ENCODE measurements at places on chromosomes 5 and 9. TPM values are rescaled to one million over a fixed set of nuclear protein-coding genes. Genes with fewer than 3 reads are reported as not detected.
A peak's percentile ranks its signal among the peaks of the same experiment; 100 is the strongest.

The FAXDC2 gene
- 13.1 TPM for total RNA-seq

- no peak overlapping the region for H3K4me3 ChIP-seq
- no peaks in the 10 kb centered on the region for H3K27me3 ChIP-seq
- H3K36me3 ChIP-seq = peaks cover 80% of the 10 kb centered on the region
- DNase-seq = no peak
- H3K27ac ChIP-seq = no peak overlapping the region
Measured at GRCh38 chr9:130698514-130698913, 4.9 kb downstream of the EXOSC2 start.

DNA sequence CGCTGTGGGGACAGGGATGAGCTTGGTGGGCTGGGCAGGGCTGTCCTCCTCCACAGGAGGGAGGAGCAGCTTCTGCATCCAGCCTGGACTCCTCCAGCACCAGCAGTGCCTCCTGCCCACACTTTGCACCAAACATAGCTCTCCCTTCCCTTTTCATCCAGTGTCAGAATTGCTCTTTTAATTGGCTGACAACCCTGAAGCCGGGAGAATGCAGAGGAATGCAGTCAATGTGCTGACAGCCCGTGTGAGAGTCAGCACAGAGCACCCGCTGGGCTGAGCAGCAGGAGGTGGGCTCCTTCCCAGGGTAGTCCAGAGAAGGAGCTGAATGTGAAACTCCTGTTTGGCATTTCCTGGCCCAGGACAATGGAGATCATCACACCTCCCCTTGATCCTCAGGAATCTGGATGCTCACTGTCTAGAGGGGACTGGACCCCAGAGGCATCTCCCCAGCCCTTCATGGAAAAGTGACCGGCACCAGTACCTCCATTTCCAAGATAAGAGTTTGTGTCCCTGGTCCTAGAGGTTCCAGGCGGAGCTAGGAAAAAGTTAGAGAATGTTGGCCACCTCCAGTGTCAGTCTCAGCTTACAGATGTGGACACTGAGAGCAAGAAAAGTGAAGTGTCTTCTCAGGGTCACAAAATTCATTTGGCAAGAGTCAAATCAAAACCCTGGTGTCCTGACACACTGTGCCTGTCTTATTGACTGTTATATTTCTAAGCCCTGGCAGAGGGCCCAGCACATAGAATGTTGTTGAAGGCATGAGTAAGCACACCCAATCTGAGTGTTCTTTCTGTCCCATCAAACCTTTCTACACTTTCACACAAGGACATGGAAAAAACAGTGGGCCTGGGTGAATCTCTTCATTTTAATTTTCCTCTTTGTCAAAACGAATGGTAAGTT, 202.1 kb downstream of the SNX18 start:
- H3K4me3 ChIP-seq = no peak overlapping the region
- H3K27ac ChIP-seq = no peak overlapping the region
- no peaks in the 10 kb centered on the region for H3K36me3 ChIP-seq
- DNase-seq = no peak
- H3K27me3 ChIP-seq = no peaks in the 10 kb centered on the region

DNA sequence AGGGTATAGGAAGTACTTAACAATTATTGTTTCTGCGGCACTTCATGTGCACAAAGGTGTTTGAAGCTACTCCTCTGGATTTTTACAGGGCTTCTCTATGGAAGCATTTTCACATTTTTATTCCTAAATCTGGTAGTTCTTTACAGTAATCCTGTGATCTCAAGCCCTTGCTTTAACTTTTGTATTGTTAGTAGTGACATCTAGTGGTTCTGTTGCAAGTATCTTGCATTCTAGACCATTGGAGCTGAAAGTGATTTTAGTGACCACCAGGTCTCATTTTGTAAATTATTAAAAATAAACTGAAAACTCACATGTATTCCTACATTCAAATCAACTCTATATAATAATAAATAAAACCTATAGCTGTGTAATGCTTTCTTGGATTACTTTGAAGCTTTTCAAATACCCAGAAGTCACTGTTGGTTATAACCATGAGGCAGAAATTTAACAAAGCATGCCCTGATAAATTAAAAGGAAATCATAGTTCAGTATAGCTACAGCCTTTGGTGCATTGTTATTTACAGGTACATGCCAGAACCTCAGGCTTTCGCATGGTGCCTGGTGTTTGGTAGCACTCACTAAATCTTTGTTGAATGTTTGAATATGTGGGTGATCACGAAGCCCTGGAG, 18.9 kb downstream of the RPS23 start:
- no peak overlapping the region for H3K4me3 ChIP-seq
- no peak for DNase-seq

DNA sequence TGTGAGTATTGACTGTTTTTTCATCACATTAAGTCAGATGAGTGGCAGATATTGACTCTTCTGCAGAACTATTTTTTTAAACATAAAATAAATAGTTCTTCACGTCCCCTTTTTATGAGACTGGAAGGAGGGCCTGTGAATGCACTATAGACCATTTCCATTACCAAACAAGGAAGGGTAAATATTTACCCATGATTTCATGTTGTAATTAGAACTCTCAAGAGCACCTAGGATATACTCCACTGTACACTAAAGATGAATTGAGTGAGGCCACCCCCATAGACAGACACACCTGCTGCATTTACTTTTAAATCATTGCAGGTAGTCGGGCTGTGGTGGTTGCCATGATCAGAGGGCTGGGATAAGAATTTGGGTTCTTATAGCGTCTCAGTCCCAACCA, 22.6 kb downstream of the SLC36A1 start:
- no peaks in the 10 kb centered on the region for H3K27me3 ChIP-seq
- no peak for DNase-seq
- peaks cover 2% of the 10 kb centered on the region for H3K4me1 ChIP-seq
- H3K27ac ChIP-seq = no peak overlapping the region

DNA sequence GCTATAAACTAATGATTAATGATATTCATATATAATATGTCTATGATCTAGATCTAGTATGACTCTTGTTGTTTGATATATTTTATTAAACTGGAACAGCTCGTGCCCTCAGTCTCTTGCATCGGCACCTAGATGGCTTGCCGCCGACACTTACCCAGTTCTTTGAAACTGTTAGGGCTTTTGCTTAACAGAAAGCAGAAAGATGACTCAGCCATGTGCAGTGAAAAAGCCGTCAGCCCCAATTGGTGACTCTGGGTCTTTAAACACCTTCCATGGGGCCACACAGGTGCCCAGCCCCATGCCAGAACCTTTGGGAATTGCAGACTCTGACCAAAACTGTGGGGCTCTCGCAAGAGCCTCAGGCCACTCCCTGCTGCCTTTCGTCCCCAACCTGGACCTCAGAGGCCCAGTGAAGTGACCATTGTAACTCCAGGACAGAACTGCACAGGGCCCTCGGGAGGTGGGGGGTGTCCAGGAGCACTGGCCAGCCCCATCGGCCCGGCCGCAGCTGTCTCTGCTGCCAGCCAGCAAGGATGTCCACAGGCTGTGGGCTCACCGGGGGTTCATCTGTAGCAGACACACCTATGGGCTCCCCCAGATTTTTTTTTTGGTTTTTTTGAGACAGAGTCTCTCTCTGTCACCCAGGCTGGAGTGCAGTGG, 7.8 kb downstream of the LCN10 start:
- peaks cover 6% of the 10 kb centered on the region for H3K4me1 ChIP-seq
- no peak overlapping the region for H3K27ac ChIP-seq
- no peak for DNase-seq
- no peaks in the 10 kb centered on the region for H3K27me3 ChIP-seq

GRCh38 chr5:95081982-95082381, 202.9 kb downstream of the MCTP1 start:
- no peak overlapping the region for H3K4me3 ChIP-seq
- H3K36me3 ChIP-seq = no peaks in the 10 kb centered on the region
- H3K27ac ChIP-seq = no peak overlapping the region
- no peaks in the 10 kb centered on the region for H3K27me3 ChIP-seq

GRCh38 chr5:83701886-83702285, 18.8 kb downstream of the HAPLN1 start:
- no peaks in the 10 kb centered on the region for H3K36me3 ChIP-seq
- DNase-seq = no peak
- H3K27me3 ChIP-seq = no peaks in the 10 kb centered on the region

The FRRS1L gene
- total RNA-seq = not detected

- H3K27me3 ChIP-seq = peaks cover 47% of the 10 kb centered on the region
- no peak for DNase-seq
- peak within 1 kb of the TSS; percentile 27 for H3K4me3 ChIP-seq
- H3K36me3 ChIP-seq = no peaks in the 10 kb centered on the region
Measured at GRCh38 chr5:32710550-32711361, at the start of gene NPR3. NPR3 (plus strand) TSS chr5:32711321; CDS start chr5:32711777, 456 bp downstream.

The IL3 gene
- not detected for total RNA-seq

The ZNF879 gene
- 0.63 TPM for total RNA-seq

GRCh38 chr5:58804291-58804690, 221.4 kb downstream of the RAB3C start:
- H3K4me3 ChIP-seq = no peak overlapping the region
- no peak for DNase-seq
- H3K36me3 ChIP-seq = no peaks in the 10 kb centered on the region
- no peaks in the 10 kb centered on the region for H3K27me3 ChIP-seq
- H3K27ac ChIP-seq = no peak overlapping the region
- H3K4me1 ChIP-seq = no peaks in the 10 kb centered on the region

GRCh38 chr5:160468363-160468975, 46.8 kb downstream of the PTTG1 start:
- H3K27me3 ChIP-seq = peaks cover 7% of the 10 kb centered on the region
- H3K27ac ChIP-seq = no peak overlapping the region
- DNase-seq = no peak

The FOXD4L6 gene
- not detected for total RNA-seq

- H3K27ac ChIP-seq = no peak overlapping the region
- no peaks in the 10 kb centered on the region for H3K36me3 ChIP-seq
- no peak for DNase-seq
- H3K4me1 ChIP-seq = no peaks in the 10 kb centered on the region
- H3K4me3 ChIP-seq = no peak overlapping the region
- peaks cover 15% of the 10 kb centered on the region for H3K27me3 ChIP-seq
Measured at GRCh38 chr9:96126321-96126881, 175.6 kb downstream of the HSD17B3 start.

DNA sequence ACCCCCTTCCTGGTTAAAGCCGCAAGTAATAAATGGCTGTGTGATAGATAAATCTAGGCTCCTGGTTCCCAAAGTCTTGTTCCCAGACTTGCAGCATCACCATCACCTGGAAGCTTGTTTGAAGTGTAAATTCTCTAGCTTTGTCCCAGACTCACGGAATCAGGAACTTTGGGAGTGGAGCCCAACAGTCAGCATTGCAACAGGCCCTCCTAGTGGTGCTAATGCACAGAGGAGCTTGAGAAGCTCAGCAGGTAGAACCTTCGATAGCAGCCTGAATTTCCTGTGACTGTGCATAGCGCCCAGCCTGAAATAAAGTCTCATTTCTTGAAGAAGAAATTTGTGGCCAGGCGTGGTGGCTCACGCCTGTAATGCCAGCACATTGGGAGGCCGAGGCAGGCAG, 30.3 kb upstream of the MELK start:
- H3K4me1 ChIP-seq = no peaks in the 10 kb centered on the region
- H3K36me3 ChIP-seq = no peaks in the 10 kb centered on the region
- no peak overlapping the region for H3K27ac ChIP-seq
- peak; percentile 4 for DNase-seq
- no peaks in the 10 kb centered on the region for H3K27me3 ChIP-seq
- no peak overlapping the region for H3K4me3 ChIP-seq

GRCh38 chr5:67799732-67800234, 415.8 kb upstream of the PIK3R1 start:
- no peak for DNase-seq
- H3K4me3 ChIP-seq = no peak overlapping the region
- no peaks in the 10 kb centered on the region for H3K36me3 ChIP-seq
- no peak overlapping the region for H3K27ac ChIP-seq
- H3K27me3 ChIP-seq = no peaks in the 10 kb centered on the region
- H3K4me1 ChIP-seq = no peaks in the 10 kb centered on the region

GRCh38 chr5:14729448-14730385, 65.2 kb downstream of the OTULIN start:
- no peak overlapping the region for H3K4me3 ChIP-seq
- no peak overlapping the region for H3K27ac ChIP-seq
- peaks cover 67% of the 10 kb centered on the region for H3K27me3 ChIP-seq
- DNase-seq = no peak
- no peaks in the 10 kb centered on the region for H3K4me1 ChIP-seq
- no peaks in the 10 kb centered on the region for H3K36me3 ChIP-seq

The DIAPH1 gene
- 328 TPM for total RNA-seq

- DNase-seq = peak; percentile 28
- no peaks in the 10 kb centered on the region for H3K4me1 ChIP-seq
- H3K36me3 ChIP-seq = no peaks in the 10 kb centered on the region
- H3K4me3 ChIP-seq = no peak overlapping the region
Measured at GRCh38 chr5:50325237-50325832, 115.8 kb downstream of the EMB start.

GRCh38 chr9:136014924-136015633, 53.9 kb upstream of the UBAC1 start:
- no peaks in the 10 kb centered on the region for H3K4me1 ChIP-seq
- no peak overlapping the region for H3K27ac ChIP-seq

The EGFLAM gene
- total RNA-seq = 0.49 TPM

The PCDHGA4 gene
- total RNA-seq = 0.40 TPM

DNA sequence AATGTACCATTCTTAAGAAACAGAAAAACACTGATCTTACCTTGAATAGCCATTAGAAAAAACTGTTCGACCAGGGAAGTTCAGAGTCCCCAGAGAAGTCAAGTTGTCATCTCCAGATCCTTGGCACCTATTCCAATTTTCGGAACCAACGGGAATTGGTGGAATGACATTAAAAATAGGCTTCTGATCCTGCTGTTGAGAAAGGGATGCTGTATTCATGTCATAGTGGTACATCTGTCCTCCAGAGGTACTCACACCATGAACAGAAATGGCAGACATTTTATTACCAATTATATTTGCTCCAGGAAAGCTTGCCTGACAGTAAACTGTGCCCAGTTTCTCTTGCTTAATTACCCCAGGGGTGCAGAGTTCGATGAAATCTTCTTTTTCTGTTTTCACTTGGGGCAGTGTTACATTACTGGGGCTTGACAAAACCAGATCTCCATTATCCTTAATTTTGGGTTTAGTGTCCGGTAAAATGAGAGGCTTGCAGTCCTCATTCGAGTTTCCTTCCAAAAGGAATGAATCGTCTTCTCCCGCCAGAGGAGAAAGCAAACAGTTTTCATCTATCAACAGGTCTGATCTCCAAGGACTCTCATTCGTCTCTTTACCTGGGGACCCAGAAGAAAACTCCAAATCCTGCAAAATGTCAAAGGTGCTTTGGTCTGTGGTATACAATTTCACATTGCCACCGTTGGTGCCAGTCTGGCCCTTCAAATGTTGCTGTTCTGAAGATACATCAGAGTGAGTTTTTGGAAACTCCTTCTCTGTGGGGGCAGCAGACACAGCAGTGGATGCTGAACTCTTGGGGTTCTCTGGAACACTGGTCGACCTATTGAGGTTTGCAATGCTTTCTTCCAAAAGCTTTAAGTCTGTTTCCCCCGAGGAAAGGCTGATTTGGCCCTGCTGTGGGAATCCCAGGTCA, 3.6 kb downstream of the NR3C1 start:
- no peak for DNase-seq
- no peak overlapping the region for H3K27ac ChIP-seq

The LVRN gene
- total RNA-seq = 2.9 TPM

GRCh38 chr9:96343515-96344360, 39.8 kb downstream of the SLC35D2 start:
- no peak overlapping the region for H3K27ac ChIP-seq
- no peaks in the 10 kb centered on the region for H3K36me3 ChIP-seq
- no peak for DNase-seq
- no peak overlapping the region for H3K4me3 ChIP-seq
- 0 out of 2 replicates have a peak, but pooled peaks cover 5% of the 10 kb centered on the region for H3K27me3 ChIP-seq

The LHX3 gene
- total RNA-seq = 0.09 TPM

The ALDH1A1 gene
- 24.4 TPM for total RNA-seq

The CCDC180 gene
- total RNA-seq = 2.3 TPM

The PLPPR1 gene
- not detected for total RNA-seq

- H3K36me3 ChIP-seq = no peaks in the 10 kb centered on the region
- H3K4me1 ChIP-seq = no peaks in the 10 kb centered on the region
Measured at GRCh38 chr9:116558818-116559540, 128.1 kb upstream of the TRIM32 start.
